ENCODE measurements at places on chromosomes 13 and 19.

DNA sequence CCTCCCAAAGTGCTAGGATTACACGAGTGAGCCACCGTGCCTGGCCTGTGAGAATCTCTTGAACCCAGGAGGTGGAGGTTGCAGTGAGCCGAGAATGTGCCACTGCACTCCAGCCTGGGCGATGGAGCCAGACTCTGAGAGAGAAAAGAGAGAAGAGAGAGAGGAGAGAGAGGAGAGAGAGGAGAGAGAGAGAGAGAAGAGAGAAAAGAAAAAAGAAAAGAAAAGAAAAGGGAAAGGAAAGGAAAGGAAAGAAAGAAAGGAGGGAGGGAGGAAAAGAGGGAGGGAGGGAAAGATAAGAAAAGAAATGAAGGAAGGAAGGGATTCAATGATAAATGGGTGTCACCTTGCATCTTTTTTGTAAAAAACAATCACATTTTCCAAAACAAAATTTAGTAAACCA is 23.0 kb upstream of the PSPC1 start:
- DNase-seq, result no peak

DNA sequence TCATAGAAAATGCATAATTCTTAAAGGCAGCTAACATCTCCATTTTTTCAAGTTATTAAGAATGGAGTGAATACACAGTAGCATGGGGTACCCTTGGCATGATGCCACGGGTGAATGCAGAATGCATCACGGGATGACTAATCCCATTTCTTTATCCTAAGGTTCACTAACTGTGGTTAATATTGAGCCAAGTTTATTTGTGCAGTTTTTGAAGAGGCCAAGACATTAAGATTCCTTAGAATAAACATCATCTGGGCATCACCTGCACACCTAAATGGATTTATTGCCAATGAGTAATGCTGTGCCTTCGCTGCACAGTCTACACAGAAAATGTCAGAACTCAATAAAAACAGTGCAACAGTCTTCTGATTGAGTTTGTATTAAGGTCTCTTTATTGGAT is 333.1 kb downstream of the GPC6 start:
- no peak for DNase-seq

GRCh38 chr19:39825531-39826076 is 8.4 kb downstream of the DYRK1B start:
- DNase-seq, result no peak

GRCh38 chr13:106626473-106626872 is 58.5 kb upstream of the ARGLU1 start:
- no peak for DNase-seq

GRCh38 chr13:84933797-84934196 is 865.4 kb downstream of the SLITRK6 start:
- DNase-seq, result no peak

GRCh38 chr13:52195401-52195837 is 36.0 kb upstream of the NEK3 start:
- peak; percentile 81 for DNase-seq

GRCh38 chr13:61024046-61024445 is 391.6 kb downstream of the PCDH20 start:
- no peak for DNase-seq

- DNase-seq, result no peak
Measured at GRCh38 chr13:98350746-98351330, 173.8 kb upstream of the RNF113B start.

DNA sequence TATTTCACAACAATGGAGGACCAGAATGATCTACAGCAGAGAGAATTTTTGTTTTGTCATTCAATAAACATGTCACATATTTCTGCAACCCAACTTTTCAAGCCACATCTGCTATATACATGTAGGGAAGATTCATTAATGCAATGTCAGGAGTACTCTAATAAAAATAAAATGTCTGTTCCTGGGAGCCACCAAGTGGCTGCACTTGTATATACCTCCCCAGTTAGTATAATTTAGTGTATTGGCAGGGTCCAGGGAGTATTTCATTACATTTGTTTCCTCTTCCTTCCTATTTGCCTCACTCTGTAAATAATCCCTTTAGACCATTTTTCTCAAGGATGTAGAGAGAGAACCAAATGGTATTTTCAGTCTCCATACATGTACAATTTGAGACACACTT is 1169.0 kb downstream of the DIAPH3 start:
- DNase-seq, result no peak

DNA sequence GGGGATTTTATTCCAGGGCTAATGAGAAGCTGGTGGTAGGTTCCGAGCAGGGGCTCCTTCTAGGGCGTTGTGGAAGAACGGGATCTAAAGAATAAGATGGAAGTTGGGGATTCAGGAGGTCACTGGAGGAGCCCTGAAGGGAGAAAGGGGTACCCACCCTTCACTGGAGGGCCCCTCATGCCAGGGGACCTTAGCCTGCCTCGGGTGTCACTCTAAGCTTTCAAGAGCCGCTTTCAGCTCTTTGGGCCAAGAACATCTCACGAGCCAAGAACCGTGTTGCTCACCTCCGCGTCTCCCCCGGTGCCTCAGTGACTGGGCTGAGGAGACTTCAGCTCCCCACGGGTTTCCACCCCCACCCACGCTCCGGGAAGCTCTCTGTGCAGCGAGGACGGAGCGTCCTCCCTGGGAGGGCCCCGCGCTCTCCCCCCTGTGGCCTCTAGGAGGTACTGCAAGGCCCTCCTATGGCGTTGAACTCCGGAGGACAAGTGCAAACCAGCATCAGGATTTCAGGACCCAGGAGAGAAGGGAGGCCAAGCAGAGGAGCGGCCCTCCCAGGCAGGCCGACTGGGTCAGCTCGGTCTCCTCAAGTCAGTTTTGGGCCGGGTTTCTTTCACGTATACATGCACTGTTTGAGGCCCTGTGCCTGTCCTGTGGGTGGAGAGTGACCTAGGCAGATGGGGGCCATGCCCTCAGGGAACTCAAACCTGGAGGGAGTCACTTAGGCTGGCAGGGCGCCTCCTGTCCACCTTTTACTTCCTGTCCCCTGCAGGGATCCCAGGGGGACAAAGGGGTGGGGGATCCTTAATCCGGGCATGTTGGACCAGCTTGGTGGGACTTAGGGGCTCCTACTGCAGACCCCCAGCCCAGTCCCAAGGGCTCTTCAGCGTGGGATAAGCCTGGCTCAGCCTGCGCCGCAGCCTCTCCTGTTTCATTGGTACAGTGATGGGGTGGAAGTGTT is 5.1 kb upstream of the KRTDAP start:
- DNase-seq, result peak; percentile 79

GRCh38 chr13:104810242-104810641 is 1725.2 kb downstream of the EFNB2 start:
- no peak for DNase-seq

- DNase-seq, result no peak
Measured at GRCh38 chr19:36097036-36097435, 13.9 kb upstream of the OVOL3 start.

DNA sequence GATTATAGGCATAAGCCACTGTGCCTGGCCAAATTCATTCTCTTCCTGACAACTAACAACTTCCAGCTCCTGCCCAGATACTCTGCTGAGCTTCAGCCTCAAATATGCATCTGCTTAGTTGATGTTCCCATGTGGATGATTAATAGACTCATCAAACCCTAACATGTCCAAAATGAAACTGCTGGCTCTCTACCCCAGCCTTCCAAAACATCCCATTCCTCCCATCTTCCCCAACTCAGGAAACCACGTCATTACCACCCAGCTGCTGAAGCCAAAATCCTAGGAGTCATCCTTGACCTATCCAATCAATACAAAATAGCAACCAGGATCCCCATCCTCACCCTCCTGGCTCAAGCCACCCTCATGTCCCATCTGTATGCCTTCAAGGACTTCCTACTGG is 20.9 kb downstream of the POU2F2 start:
- DNase-seq, result no peak

DNA sequence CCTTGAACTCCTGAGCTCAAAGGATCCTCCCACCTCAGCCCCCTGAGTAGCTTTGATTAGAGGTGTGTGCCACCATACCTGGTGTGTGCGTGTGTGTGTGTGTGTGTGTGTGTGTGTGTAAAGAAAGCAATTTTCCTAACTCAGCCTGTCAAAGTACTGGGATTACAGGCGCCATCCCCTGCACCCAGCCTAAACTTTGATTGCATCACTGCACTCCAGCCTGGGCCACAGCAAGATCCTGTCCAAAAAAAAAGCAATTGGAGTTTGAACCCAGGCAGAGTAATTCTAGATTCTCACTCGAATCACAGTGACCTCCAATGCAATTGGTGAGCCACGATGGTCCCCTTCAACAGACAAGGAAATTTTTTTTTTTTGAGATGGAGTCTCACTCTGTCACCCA is 29.1 kb downstream of the NLRP12 start:
- no peak for DNase-seq

- no peak for DNase-seq
Measured at GRCh38 chr19:50768277-50768676, 2.0 kb upstream of the GPR32 start.

GRCh38 chr19:12111176-12111575 is 29.0 kb downstream of the ZNF20 start:
- DNase-seq, result no peak

- DNase-seq, result peak; percentile 86
Measured at GRCh38 chr19:296476-297225, 5.4 kb upstream of the PLPP2 start.

GRCh38 chr13:99830931-99831330 is 140.6 kb downstream of the ZIC5 start:
- DNase-seq, result no peak

DNA sequence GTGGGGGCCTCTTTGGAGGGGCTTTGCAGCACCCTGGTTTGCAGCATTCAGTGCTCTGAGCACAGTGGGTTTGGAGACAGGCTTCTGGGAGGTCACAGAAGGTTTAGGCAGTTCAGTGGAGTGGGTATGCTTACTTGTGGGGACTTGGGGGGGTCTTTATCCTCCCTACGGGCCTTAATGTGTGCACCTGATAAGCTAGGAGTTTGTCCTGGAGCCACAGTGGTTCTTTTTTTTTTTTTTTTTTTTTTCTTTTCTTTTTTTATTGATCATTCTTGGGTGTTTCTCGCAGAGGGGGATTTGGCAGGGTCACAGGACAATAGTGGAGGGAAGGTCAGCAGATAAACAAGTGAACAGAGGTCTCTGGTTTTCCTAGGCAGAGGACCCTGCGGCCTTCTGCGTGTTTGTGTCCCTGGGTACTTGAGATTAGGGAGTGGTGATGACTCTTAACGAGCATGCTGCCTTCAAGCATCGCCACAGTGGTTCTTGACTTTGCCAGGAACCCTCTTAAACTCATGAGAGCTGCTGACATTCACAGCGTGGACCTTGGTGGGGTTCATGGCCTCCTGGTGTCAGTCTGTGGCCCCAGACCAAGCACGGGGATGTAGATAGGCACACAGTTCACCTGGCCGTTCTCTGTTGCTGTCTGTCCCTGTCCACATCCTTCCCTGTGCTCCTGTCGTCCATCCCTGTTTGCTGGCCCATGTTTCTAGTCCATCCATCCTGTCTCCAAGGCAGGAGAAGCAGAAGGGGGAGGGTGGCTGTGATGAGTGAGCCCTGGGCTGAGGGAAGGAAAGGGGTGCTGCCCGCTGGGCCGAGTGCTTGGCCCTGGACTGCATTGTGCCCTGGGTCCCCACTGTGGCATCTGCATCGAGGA is 2.7 kb downstream of the EGLN2 start:
- no peak for DNase-seq

GRCh38 chr19:33040994-33041827 is 23.5 kb downstream of the RHPN2 start:
- DNase-seq, result no peak

DNA sequence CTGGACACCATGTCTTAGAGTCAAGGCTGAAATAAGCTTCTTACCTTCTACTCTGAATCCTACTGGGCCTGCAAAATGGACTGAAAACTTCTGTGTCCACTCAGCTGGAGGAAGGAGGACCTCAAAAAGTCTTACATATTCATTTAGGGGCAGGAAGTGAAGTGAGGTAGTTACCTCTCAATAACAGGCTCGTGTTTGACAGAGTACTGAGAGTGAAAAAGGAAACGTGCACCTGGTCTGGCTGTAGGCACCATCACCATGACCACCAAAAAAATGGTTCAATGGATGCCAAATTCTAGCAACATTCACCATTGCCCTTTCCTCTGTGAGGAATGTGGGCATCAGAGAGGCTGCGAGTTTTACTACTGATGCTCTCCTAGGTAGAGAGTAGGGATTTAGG is 176.2 kb downstream of the RFC3 start:
- DNase-seq, result no peak

GRCh38 chr19:30358821-30359580 is 13.2 kb upstream of the ZNF536 start:
- no peak for DNase-seq

DNA sequence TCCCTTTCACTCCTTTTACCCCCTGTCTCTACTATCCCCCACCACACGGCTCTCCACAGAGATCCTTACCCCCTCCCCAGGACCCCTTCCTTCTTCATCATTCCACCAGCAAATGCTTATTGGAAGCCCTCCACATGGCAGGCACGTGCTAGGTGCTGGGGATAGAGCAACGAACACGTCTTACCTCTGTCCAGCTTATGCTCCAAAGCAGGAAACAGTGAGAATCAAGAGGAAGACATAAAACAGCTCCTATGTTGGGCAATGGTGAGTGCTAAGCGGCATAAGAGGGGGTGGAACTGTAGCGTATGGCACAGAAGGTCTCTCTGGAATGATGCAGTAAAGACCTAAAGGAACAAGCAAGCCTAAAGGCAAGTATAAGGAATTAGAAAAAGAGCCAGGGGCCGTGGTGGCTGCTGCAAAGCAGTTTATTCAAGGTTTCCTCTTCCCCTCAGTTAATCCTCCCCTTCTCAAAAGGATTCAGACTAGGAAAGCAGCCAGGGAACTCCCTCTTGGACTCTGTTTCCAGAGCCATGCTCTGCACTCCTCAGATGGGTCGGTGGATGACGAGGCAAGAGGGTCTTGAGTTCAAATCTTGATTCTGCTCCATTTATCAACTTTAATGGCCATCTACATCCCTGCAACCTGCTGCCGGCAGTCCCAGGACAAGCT is 289.4 kb downstream of the FOXO1 start:
- no peak for DNase-seq

DNA sequence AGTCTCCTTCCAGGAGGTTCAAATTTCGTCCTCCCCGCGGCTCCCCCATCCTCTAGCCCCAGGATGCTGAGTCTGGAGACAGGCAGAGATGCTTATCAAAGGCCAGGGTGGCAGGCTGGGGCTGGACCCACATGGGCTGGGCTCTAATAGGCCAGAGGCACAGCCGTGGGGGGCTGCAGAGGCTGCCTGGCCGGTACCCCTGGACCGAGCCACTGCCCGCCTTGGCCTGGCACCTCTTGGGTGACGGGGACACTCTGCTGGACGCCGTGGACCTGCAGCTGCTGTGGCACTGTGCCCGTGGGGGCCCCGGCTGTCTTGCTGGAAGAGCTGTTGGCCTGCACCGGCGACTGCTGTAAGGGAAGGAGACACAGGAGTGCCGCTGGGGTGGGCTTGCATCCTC is 25.8 kb downstream of the RFX1 start:
- DNase-seq, result no peak

- no peak for DNase-seq
Measured at GRCh38 chr13:61255040-61255796, 160.4 kb downstream of the PCDH20 start.

GRCh38 chr19:2012941-2013682 is 2.4 kb downstream of the BTBD2 start:
- DNase-seq, result no peak

GRCh38 chr19:34692549-34692948 is 15.1 kb downstream of the ZNF302 start:
- DNase-seq, result no peak
